ENCODE measurements at places on chromosomes 7 and 10. TPM values are rescaled to one million over a fixed set of nuclear protein-coding genes. Genes with fewer than 3 reads are reported as not detected.

- peak; percentile 76 for DNase-seq
Measured at GRCh38 chr10:133122171-133122935, 34.6 kb downstream of the ADGRA1 start.

- no peak for DNase-seq
Measured at GRCh38 chr7:8128449-8129317, 133.3 kb downstream of the ICA1 start.

- DNase-seq, result peak; percentile 76
Measured at GRCh38 chr10:131729938-131730660, 170.7 kb upstream of the PPP2R2D start.

Gene IQUB
- total RNA-seq, result 0.97 TPM

Gene PNLIPRP3
- total RNA-seq, result not detected

Gene SORCS1
- total RNA-seq, result 1.2 TPM

Gene RBP3
- total RNA-seq, result not detected

Gene CNOT4
- total RNA-seq, result 28.2 TPM
